Activated CD4-positive, alpha-beta T cell treated with anti-CD3 and anti-CD28 coated beads, Interleukin-2, amount 50 U/mL, for 1 hour (primary cell): ENCODE measurements at places on chromosomes 7 and 10.

GRCh38 chr10:94363251-94363565 is 469 bp upstream of the NOC3L start:
- DNase-seq = no peak

DNA sequence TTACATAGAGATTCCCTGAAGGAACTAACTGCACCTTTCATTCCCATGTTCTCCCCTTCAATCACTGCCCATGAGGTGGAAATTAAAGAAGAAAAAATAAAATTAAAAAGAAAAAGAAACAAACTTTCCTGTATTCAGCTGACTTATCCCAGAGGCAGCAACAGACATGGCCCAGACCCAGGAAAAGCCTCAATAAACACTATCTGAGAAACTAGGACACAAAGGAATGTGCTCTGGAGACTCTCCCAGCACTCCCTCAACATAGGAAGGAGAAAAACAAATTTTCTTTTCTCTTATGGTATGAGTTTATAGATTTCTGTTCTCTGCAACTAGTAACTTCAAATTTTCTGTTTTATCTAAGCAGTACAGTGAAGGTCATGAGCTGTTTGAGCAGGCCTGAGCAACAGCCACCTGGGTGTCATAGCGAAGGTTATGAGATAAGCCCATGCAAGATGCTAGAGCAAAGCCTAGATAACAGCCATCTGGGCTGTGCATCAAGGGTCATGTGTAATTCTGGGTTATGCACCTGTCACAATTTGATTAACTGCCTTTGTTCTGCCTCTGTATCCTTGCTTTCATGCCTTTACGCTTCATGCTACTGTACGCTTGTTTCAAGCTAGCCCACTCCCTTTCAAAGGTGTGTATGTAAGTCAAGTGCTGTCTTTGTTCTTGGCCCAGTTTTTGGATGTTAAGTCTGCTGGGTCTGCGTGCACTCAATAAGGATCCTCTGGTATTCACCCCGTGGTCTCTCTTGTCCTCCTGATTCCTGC is 11.0 kb upstream of the OR6B1 start:
- no peak for DNase-seq

- DNase-seq = no peak
These were observed 8.4 kb downstream of the ZNF277 start for GRCh38 chr7:112214883-112215282.

- no peak for DNase-seq
These were observed 142.8 kb downstream of the LRRC4 start for GRCh38 chr7:127888411-127888810.

DNA sequence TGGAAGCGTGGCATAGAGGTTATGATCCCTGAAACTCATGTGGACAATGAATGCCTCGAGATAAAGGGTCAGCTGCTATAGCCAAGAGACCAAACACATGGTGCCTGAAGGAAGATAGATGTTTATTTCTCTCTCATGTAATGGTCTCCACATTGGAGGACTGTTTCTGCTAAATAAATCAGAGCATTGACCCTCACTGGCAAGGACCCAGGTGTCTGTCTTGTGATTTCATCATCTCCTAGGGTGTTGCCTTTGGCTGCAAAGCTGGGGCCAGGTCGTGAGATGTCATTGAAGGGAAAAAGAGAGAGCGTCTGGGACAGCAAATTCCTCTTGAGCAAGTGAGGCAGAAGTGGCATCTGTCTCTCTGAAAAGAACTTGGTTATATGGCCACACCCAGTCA is 64.6 kb downstream of the JCAD start:
- DNase-seq = no peak

GRCh38 chr7:3215624-3216585 is 85.1 kb upstream of the SDK1 start:
- DNase-seq = no peak
